Dermis blood vessel endothelial cell (primary cell): ENCODE measurements at places on chromosomes 5 and 9. TPM values are rescaled to one million over a fixed set of nuclear protein-coding genes. Genes with fewer than 3 reads are reported as not detected.

- DNase-seq = no peak
These were observed 871.4 kb upstream of the CDH10 start for GRCh38 chr5:25516141-25516540.

DNA sequence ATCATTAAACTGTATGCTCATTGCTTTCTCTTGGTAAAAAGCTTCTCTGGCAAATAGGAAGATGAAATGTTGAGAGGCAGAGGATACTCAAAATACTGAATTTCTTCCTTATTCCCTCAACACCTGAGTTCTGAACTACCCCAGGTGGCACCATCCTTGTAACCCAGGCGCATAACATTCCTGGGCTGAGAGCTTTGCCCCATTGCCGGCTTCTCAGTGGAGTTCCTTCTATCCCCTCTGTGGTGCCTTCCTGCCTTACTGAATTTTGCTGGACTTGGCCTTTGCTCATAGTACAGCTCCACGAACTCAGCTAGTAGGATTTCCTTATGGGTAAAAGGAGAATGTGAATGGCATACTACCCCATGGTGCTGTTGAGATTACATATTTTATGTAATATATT lies 54.7 kb downstream of the BASP1 start:
- no peak for DNase-seq

DNA sequence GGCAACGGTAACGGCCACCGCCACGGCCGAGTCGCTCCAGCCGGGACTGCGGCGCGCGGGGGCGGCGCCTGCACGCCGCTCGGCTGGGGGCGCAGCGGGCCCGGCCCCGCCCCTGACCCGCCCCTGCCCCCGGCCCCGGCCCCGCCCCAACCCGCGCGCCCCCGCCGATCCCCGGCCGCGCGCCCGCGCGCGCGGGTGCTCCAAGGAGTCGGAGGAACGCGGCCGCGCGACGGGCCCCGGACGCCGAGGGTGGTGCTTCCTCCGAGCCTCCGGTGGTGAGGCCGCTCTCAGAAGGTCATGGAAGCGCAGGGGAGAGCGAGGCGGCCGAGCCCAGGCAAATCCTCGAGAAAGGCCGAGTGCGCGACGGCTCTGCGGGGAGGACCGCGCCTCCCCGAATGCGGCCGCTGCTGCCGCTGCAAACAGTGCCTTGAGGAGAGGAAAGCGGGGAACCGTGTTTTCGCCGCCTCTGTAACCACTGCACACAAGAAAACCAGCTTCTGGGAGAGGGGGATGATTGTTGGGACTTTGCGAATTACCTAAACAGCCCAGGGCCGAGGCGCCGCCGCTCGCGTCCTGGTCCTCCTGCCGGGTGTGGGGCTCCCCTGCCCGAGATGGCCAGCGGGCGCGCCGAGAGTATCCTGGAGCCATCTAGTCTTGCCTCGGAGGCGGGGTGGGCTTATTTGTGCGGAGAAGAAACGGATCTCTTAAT lies at the start of gene LIFR:
Gene LIFR, minus strand, starts transcription at position 48 of the 709 bp plus-strand sequence. CDS start 25,999 bp downstream, outside the sequence.
- peak; percentile 79 for DNase-seq

DNA sequence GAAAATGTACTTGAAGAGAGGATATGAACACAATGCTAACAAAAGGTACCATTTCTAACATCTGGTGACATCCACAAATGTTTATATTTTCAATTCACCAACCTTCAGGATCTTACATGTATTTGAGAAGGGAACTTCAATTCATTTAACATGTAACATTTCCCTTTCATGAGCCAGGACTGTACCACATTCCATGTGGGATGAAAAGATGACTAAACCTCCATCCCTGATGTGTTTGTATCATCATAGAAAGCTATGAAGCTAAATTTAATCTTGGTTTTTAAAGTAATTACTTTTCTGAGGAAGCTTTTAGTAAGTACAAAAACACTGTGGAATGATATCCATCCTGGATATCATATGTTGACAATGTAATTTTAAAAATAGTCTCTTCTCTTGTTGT lies 78.2 kb upstream of the GNA14 start:
- DNase-seq = no peak

Gene GPSM1
- 27.2 and 37.1 TPM in 2 replicates for total RNA-seq
